Activated T-helper 2 cell treated with anti-CD3 and anti-CD28 coated beads, Interferon-gamma antibody, Interleukin-2, Interleukin-4, amounts not matched to agents 10 μg/mL and 5 μg/mL and 100 μg/mL, durations not matched to agents 14 hours and 24 hours and 36 hours (primary cell): ENCODE measurements at places on chromosomes 4 and X.

GRCh38 chr4:159239629-159240028 is 136.8 kb downstream of the RAPGEF2 start:
- no peak for DNase-seq

DNA sequence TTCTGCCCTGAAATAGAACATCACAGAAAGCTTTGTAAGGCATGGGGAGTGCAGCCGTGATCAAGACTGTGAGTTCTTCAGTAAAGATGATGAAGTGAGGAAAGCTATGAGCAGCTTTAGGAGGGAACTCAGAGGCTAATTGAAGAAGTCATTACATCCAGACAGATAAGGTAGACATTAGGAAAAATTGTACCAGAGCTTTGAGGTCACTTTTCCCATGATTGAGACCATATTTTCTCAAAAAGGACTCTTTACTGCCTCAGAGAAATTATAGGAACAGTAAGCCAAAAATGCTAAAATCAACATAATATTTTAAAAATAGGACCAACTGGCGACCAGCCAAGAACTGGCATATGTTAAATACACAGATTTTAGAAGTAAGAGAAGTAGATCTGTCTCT is 11.2 kb downstream of the CHST7 start:
- DNase-seq = no peak

DNA sequence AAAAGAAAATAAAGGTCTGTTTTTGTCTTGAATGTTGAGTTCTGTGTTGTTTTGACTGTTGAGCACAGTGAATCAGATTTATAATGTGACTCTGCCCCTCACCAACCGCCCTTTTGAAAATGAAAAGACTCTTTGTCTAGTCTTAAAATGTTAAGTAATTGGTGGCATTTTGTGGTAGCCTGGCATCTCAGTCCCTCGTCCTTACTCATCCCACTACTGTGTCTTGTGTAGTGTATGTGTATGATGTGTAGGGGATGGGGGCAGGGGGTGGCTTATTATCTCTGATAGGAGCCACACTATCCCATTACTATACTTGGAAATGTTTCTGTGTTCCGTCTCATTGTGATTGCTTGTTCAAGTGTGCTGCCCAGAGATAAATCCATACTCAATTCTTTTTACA is 12.2 kb downstream of the KLHL34 start:
- no peak for DNase-seq

- DNase-seq = no peak
These were observed 69.3 kb downstream of the GPC4 start for GRCh38 chrX:133346026-133346425.

DNA sequence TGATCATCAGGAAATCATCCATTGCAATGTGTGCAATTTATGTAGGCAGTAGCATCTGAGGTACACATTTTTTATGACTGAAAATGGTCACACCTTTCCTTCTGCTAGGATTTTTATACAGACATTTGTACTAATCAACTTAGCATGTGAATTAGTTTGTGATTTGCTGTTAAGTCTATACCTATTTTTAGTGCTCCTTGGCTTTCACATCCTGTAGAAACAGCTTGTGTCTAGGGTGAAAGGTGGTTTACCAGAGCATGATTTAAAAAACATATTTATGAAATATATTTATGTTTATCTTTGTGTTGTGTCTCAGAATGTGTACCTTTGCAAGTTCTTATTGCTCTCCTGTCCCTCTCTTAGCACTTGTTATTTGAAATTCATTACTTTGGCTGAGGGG is 916.0 kb downstream of the TECRL start:
- no peak for DNase-seq

DNA sequence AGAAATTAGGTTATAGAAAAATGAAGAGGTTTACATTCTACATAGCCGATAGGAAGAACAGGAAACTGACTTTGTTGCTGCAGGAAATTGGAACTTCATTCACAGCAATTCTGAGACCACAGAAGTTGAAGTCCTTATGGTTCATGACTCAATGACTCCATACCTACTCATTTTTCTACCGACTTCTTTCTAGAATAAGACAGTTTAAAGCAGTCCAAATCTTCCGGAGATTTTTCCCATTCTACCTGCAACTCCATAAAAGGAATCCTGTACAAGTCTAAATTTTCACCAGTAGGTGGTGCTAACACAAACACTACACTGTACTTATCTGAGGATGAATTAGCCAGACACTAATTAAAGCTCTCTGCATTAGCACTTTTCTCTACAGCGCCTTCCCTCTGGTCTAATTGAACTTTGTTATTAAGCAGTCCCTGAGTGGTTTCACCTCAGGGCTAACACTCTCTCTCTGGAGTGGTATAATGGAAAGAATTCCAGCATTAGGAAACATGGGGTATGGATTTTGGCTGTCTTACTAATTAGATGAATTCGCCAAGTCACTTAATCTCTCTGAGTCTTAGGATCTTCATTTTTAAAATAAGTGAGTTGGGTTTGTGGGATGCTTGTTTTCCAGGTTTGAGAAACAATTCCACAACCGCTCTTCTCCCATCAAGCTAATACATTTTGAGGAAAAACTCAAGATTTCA is 167.9 kb downstream of the SMIM20 start:
- DNase-seq = no peak

- no peak for DNase-seq
These were observed 107.9 kb upstream of the FAT1 start for GRCh38 chr4:186831574-186831973.

- DNase-seq = no peak
These were observed 13.8 kb upstream of the TMEM33 start for GRCh38 chr4:41921476-41921875.

DNA sequence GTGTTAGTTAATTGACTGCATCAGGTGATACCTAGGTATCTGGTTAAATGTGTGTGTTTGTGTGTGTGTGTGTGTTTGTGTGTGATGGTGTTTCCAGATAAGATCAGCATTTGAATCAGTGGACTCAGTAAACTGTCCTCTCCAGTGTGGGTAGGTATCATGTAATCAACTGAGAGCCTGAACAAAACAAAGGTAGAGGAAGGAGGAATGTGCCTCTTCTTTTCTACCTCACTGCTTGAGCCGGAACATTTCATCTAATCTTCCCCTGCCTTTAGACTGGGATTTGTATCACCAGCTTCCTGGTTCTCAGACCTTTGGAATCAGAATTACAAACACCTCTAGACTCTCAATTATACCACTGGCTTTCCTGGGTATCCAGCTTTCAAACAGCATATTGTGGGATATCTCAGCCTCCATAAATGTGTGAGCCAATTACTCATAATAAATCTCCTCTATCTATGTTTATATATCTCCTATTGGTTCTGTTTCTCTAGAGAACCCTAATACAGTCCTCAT is 120.5 kb downstream of the TBCK start:
- no peak for DNase-seq

- no peak for DNase-seq
These were observed 9.3 kb downstream of the FLNA start for GRCh38 chrX:154365052-154365600.

- no peak for DNase-seq
These were observed 259.0 kb upstream of the PCDH7 start for GRCh38 chr4:30461218-30461617.

DNA sequence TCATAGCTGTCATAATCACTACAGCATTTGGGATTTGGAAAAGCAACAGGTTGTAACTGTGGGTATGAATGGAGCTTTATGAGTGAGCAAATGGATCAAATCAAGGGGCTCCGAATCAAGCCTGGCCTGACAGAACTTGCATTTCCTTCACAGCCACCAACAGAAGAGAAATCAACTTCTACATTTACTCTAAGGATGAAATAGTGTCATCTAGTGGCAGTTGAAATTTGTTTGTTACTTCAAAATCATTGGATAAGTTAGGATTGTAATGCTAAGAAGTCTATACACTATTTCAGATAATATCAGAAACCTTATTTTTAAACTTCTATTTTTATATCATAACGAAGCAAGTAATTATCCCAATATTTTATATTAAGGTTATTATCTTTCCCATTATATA is 10.7 kb upstream of the WDR17 start:
- DNase-seq = no peak
